ENCODE measurements at places on chromosomes 3 and 15.

- peak; percentile 47 for DNase-seq
Measured at GRCh38 chr15:101320501-101321052, 25.5 kb upstream of the SNRPA1 start.

DNA sequence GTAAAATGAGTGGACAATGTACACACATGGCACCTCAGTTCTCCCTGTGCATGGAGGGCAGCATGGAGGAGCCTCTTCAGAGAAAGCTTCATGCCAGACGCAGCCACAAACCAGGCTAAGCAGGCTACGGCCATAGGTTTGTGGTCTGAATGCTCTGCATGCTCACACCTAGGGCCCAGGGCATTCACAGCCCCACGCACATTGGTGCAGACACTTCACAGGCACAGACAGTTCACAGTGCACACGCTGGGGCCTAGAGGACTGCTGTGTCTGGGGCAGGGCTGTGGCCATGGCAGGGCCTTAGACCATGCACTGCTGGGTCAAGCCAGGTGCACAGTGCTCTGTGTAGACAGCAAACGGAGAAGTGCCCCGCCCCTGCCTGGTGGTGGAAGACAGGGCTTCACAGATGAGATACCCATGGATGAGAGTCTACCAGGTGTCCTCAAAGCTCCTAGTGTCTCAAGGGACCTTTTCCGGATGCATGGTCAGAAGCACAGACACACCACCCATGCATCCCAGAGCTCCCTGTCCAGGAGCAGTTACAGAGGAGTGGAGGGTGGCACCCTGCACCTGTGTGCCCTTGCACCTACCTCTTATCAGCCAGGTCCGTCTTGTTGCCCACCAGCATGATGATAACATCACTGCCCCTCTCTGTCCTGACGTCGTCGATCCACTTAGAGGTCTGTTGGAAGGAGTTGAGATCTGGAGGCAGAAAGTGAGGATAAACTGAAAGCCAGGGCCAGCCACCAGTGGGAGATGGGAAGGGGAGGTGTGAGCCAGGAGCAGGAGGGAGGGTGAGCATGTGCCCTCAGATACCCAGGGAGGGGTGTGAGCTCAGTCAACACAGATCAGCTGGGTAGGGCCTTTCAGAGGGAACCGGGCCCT lies 33.5 kb downstream of the SRPRB start:
- no peak for DNase-seq

DNA sequence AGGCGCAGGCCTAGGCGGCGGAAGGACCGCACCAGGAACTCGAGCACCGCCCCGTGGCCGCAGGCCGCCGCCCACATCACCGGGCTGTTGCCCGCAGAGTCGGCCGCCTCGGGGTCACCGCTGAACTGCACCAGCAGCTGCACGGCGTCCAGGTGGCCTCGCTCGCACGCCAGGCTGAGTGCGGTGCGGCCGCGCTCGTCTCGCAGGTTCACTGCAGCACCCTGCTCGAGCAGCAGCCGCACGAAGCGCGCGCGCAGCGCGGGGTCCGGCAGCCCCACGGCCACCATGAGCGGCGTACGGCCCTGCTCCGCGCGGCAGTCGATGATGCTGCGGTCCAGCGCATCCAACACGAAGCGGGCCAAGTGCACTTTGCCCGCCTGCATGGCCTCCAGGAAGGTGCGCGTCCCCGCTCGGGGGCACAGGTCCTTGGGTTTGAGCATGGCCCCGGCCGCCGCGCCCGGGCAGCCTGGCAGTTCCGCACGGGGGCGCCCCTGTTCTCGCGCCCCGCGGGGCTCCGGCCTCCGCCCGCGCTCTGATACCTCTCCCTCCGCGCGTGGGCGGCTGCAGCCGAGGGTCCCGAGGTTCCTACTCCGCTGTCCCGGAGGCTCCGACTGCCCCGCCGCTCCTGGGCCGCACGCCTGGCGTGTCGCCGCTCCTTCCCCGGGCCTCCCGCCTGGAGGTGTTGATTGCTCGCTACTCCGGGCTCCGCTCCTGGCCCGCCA lies 556 bp downstream of the ANKRD63 start:
- peak; percentile 43 for DNase-seq

DNA sequence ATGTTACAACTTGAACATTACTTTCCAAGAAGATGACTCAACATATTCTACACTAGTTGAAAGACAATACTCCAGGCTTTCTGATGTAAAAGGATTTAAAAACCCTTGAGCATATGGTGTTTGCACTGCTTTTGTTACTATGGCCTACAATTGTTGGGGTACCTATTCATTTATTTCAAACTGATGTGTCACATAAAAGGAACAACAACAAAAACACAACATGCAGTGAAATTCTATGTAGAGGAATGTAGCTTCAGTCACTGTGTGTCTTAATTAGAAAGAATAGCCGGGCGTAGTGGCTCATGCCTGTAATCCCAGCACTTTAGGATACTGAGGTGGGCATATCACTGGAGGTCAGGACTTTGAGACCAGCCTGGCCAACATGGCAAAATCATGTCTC lies 1.6 kb downstream of the SPATA16 start:
- DNase-seq: no peak

DNA sequence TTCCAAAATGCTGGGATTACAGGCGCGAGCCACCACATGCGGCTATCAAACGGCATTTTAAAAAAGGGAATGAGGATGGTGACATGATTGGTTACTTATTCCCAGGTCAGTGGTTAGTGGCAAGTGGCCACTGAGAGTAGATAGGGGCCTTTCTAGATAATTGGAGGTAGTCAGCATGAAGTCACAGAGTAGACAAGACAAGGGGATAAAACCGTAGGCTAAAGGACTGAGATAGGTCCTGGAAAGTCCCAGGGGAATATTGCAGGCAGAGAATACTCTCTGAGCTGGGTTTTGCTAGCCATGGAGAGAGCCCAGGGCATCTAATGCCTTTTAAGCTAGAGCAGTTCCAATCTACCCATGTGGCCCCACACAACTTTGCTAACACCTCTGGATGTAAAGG lies 52.2 kb downstream of the KCNAB1 start:
- no peak for DNase-seq

GRCh38 chr3:197365586-197365985 lies 67.2 kb upstream of the DLG1 start:
- no peak for DNase-seq

DNA sequence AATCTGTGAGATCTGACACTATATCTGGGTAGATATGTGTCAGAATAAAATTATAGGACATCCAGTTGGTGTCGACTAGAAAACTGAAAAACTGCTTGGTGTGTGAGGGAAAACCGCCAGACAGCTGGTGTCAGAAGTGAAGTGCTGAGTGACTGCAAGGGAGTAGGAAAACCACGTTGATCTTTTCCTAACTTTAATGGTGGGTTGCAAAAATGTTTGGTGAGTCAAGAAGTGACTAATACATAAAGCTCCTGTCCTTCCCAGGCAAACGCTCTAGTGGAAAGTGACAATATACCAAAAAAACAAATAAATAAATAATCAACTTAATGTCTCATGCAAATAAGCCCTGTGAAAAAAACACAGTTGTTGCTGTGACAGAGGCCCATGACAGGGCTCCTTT lies 7.3 kb upstream of the CD96 start:
- no peak for DNase-seq

DNA sequence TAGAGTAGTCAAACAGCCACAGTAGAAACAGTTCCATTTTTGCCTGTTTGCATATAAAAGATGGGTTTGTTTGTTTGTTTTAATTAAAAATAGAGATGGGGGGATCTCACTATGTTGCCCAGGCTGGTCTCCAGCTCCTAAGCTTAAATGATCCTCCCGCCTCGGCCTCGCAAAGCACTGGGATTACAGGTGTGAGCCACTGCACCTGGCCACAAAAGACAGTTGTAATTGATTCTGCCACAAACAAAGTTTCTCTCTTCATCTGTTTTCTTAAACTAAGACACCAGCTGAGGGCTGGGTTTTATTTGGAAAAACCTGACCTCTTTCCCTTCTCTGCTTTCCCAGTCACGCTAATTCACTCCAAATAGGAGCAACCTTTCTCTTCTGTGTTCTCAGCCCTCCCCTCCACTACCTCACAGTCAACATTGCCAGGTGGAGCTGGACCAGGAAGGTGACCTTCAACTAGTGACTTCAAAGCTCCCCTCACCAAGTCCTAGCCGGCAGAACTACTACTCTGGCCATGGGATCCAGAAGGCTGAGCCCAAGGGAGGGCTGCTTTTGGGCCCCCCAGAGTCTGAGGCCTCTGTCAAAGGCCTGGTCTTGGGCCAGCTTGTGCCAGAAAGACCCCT lies 1.5 kb upstream of the IDH2 start:
- no peak for DNase-seq

- DNase-seq: no peak
Measured at GRCh38 chr3:155835341-155836071, 18.7 kb downstream of the SLC33A1 start.

DNA sequence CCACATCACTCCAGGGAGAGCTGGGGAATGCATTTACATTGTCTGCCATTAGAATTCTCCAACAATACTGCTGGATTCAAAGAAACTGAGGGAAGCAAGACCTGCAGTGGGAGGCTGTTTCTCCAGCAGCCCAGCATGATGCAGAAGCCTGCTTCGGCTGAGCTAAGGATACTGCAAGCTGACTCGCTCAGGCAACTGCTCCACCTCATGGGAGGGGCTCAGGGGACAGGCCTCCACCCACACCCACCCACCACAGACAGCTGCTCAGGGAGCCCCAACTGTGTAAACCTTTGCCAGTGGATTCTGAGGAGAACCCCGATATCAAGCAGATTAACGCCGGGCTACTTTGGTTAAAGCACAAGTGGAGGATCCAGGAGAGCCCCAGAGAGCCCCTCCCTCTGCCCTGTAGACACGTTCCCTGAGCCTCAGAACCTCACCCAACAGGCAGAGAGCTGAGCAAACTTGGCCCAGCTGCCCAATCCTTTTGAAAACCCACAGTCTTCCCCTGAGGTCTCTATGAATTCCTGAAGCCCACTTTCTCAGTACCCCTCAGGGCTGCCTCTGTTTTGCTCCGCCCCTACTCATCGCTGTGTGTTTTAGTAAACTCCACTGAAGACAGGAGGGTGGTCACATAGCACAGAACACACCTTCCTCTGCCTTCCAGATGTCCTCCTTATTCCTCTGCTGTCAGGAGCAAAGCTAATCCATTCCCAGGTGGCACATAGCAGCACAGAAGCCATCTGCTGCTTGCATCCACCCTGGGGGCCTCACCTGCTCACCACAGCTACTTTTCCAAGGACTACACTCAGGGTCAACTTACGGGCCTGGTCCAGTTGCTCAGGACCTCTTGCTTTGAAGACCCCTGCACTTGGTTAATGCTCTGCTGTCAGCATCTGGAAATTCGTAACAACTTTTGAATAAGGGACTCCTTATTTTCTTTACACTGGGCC lies 269.0 kb downstream of the ABHD5 start:
- no peak for DNase-seq

DNA sequence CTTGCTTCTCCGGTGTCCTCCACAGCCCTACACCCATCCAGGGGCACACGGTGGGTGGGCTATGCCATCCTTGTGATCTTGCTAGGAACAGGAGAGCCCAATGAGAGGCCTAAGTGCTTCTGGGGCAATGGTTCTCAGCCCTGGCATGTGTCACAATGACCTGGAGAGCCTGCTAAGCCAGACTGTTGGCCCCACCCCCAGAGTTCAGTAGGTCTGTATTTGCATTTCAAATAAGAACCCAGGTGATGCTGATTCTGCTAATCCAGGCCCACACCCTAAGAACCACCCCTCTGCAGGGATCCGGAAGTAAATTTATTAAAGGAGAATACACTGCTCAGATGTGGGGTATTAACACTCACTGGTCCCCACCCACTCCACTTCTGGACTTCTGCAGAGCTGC lies 57.9 kb downstream of the RORA start:
- no peak for DNase-seq

GRCh38 chr3:9397906-9398699 lies 688 bp downstream of the SETD5 start:
- DNase-seq: peak; percentile 59

DNA sequence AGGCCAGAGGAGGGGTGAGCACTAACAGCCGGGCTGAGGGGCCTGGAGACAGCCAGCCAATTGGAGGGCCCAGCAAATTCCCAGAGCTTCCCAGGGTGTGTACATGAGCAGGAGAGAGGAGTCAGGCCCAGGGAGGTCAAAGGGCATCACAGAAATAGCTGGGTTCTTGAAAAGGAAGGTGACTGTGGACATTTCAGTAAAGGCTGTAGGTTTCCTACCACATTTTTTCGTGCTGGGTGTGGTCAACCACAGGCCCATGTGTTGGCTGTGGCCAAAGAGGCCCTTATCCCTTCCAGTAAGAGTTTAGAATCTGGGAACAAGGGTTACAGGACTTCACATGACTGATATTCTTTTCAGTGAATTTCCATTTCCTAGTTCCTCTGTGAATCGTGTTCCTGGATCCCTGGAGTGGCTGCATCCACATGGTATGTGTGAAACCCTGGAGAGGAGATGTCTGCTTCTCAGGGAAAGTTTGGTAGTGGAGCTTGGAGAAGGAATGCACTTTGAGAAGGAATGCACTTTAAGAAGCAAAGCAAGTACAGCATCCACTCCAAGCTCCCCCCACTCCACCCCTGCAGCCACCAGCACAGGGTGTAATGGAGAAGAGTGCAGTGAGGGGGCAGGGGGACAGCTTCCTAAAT lies 73.2 kb upstream of the HEG1 start:
- DNase-seq: peak; percentile 74

GRCh38 chr3:95710684-95711083 lies 1103.7 kb upstream of the EPHA6 start:
- no peak for DNase-seq

DNA sequence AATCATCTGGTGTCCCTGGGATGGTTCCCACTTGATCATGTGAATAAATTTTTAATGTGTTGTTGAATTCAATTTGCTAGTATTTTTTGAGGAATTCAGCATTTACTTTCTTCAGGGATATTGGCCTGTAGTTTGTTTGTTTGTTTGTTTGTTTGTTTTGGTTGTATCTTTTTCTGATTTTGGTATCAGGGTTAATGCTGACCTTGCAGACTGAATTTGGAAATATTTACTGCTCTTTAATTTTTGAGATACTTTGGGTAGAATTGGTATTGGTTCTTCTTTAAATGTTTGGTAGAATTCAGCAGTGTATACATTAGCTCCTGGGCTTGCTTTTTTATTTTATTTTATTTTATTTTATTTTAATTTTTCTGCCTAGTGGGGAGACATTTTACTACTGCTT lies 803.7 kb downstream of the NAALADL2 start:
- DNase-seq: no peak

- DNase-seq: no peak
Measured at GRCh38 chr3:138394686-138395085, 39.7 kb upstream of the ESYT3 start.

GRCh38 chr3:100209948-100210771 lies 50.6 kb upstream of the TBC1D23 start:
- DNase-seq: no peak

DNA sequence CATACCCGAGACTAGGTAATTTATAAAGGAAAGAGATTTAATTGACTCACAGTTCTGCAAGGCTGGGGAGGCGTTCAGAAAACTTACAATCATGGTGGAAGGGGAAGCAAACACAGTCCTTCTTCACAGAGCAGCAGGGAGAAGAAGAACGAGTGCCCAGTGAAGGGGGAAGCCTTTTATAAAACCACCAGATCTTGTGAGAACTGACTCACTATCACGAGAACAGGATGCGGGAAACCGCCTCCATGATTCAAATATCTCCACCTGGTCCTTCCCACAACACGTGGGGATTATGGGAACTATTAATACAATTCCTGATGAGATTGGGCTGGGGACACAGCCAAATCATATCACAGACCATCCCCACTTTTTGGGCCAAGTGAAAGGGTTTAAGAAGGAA lies 58.8 kb upstream of the CTXND1 start:
- no peak for DNase-seq

GRCh38 chr3:149726716-149727407 lies 25.4 kb downstream of the COMMD2 start:
- DNase-seq: no peak

- DNase-seq: no peak
Measured at GRCh38 chr3:117603097-117603496, 893.5 kb downstream of the TUSC7 start.

Data from femur (tissue), 1 donor.